ELF-1 (cell line): ENCODE measurements at places on chromosomes 3 and 15.
A peak's percentile ranks its signal among the peaks of the same experiment; 100 is the strongest.

DNA sequence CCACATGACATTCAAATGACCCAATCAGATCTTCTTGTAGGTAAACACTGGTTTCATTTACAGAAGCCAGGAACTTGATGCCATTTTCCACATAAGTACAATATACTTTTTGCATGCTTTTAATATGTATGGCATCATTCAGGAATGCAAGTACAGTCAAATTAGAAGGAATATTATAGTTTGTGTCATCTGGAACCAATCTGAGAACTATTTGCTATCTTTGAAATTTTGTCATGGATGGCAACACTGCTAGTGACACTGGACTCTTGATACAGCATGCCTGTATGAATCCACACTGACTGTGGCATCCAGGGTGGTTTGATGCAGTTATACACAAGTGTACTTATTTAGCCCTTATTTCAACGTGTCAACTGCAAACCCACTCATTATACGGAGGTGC lies 141.6 kb downstream of the EBLN2 start:
- DNase-seq: no peak

- DNase-seq: no peak
These were observed 11.7 kb upstream of the MBNL1 start for GRCh38 chr3:152256851-152257562.

- peak; percentile 1 for DNase-seq
These were observed 309.8 kb downstream of the VPS13C start for GRCh38 chr15:61750271-61751084.

DNA sequence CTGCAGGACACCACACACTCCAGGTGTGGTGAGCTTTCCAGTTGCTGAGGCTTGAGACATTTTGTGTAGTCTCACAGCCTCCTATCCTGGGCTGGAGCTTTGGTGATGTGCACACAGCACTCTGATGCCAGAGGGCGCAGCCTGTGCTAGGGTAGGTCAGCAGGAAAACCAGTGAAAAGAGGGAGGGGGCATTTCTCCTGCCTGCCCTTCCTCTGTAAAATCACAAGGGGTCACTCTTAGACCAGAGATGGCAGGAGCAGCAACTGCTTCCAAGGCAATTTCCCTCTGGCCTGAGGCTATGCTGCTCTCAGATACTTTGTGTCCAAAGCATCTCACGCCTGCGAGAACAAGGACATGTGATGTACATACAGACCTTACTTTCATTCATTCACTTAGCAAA lies 16.5 kb upstream of the MUSTN1 start:
- peak; percentile 93 for DNase-seq

GRCh38 chr3:32340611-32341365 lies 50.9 kb upstream of the CMTM7 start:
- DNase-seq: no peak

- DNase-seq: no peak
These were observed 2.7 kb downstream of the TEX55 start for GRCh38 chr3:119148493-119149180.

GRCh38 chr3:71070497-71071463 lies 512.7 kb downstream of the FOXP1 start:
- DNase-seq: no peak
